ENCODE measurements at places on chromosomes 1 and 21.

GRCh38 chr1:247552231-247552630 lies 3.3 kb downstream of the GCSAML start:
- DNase-seq = no peak

DNA sequence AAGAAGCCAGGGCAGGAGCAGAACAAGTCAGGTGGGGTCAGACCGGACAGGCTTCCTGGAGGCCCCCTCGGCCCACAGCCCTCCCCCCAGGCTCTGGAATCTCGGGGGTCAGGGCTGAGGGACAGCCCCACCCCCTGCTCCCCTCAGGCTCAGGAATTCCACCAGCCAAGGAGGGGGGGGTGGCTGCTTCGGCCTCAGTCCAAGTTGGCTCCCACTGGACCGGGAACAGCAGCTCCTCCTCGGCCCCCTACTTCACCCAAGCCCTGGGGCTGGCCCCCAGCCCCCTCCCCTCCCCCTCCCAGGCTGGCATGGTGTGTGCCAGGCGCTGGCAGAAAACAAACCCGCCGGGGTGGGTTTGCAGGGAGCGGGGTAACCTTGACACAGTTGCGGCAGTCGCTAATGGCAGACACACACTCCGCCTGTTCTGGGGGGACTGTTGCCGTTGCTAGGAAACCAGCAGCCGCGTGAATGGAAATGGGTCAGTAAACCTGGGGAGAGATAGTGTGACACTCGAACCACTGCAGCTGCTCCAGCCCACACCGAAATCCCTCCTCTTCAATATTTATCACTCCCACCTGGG lies 32.4 kb downstream of the AHDC1 start:
- DNase-seq = peak; percentile 64

- DNase-seq = peak; percentile 73
Observed at GRCh38 chr1:41638086-41639024, 153.9 kb upstream of the EDN2 start.

DNA sequence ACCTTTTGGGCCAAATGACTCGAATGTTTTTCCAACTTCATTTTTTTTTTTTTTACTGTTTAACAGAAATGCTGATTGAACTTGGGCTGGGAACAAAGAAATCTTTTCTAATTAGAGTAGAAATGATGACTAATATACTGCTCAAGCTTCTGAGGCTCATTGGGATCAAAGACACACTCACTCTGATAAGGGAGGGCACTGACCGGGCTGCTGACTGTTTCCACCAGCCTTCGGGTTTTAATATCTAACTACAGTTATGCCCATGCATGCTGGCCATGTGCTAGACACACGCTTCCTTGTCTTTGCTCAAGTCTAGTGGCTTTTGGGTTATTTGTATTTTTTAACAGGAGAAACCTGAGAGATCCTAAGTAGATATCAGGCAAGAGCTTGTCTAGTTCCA lies 16.8 kb downstream of the ZBTB18 start:
- DNase-seq = no peak

DNA sequence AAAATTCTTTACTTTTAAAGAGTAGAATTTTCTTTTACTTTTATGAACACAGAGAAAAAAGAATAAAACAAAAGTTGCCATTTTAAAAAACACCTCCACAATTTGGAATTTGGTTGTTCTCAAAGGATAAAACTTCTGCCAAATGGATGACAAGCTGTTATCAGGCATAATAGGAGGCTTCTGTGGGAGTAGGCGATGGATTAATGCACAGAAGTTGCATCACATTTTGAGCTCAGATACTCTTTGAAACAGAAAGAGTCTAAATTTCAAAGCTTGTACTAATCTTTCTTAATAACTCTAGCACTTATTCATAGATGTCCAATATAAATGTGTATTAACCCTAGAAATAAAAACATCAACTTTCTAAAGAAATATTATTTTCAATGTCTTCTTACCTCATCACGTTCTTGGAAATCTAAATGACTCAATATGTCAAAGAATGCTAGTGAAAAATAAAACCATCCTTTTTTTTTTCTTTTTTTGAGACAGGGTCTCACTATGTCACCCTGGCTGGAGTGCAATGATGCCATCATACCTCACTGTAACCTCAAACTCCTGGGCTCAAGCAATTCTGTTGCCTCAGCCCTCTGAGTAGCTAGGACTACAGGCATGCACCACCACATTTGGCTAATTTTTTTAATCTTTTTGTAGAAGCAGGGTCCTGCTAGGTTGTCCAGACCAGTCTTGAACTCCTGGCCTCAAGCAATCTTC lies 112.8 kb upstream of the USP25 start:
- DNase-seq = no peak

DNA sequence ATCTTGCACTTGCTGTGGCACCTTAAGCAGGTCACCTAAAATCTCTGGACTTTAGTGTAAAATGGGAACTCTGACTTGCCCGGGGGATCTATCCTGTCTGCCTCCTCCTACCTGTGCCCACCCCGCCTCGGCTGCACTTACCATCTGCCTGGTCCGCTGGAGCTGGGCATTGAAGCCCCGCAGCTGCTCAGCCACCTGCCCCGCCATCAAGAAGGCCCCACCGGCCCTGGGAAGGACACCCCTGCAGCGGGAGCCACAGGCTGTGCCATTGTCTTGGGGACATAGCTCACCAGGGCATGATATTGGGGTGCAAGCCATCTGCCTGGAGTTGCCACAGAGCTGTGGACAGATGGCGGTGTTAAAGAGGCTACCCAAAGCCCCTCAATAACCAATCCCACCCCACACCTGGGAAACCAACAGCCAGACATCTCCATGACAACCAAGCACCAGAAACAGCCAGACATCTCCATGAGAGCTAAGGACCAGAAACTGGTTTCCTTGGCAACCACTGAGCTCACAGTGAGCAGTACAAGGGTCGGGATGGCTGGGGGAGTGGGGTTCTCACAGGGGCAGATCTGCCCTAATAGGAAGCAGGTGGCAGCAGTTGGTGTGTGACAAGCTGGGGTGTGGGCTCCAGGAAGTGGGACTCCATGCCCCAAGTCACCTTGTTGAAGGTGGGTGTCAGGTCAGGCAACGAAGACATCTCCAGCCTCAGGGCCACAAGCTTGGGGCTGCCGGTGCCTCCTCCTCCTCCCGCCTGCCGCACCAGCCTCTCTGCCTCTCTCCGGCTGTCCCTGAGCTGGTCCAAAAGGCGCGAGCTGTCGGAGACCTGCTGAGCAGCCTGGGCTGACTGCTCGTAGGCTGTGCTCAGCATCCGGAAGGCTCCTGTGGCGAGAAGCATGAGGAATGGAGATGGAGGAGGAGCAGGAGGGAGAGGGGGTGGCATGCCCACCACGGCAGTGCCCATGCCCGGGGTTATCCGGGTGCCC lies 29.1 kb downstream of the LAMB3 start:
- no peak for DNase-seq

DNA sequence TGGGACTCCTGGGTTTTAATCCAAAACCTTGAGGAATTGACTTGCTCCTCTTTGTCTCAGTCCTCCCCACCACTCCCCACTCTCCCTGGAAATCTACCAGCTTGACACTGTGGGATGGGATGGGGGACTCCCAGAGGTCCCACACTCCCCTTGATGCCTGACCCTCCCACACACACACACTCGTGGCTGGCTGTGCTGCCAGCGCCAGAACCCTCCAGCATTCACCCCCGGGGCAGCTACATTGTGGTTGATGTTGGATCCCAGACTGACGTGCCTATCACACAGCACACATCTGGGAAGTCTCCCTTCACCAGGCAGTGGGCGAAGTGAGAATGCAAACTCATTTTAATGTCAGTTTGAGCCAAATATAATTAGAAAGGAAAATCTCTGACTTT lies 10.0 kb downstream of the KIRREL1 start:
- DNase-seq = no peak

- DNase-seq = no peak
Observed at GRCh38 chr1:19557609-19558051, 72.3 kb upstream of the CAPZB start.

GRCh38 chr1:23422241-23422877 lies 2.2 kb downstream of the TCEA3 start:
- no peak for DNase-seq

DNA sequence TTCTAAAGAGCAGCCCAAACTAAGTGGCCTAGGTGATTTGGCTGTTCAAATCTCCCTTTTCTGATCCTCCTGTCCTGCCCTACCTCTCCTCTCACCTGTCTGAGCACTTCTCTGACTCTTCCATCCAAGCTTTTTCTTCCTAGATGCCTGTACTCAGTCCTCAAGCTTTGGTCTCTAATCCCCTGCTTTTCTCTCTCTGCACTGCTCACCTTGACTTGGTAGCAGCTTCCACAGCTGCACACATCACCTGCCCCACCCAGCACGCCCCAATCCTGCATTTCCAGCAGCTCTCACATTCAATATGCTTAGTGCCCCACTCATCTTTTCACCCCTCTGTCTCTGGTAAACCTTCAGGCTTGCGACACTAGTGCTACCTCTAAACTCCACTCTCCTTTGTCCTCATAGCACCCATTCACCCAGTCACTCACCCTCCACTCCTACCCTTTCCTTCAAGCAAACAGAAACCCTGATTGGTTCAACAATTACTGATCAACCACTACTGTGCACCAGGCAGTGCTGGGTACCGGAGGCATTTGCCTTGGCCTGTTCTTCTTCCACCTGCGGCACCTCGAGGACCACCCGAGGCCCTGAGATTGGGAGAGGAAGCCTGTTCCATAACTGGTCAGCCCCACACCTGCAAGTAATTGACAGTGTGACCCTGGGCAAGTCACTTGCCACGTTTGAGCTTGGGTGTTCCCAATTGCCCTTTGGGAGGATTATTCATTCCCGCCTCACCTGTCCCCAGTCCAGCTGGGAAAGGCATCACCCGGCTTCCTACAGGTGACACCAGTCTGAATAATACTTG lies 136.1 kb upstream of the EDN2 start:
- no peak for DNase-seq

- DNase-seq = no peak
Observed at GRCh38 chr1:154626456-154627256, 18.7 kb upstream of the ADAR start.

- no peak for DNase-seq
Observed at GRCh38 chr1:225406976-225407725, 20.7 kb downstream of the LBR start.

- no peak for DNase-seq
Observed at GRCh38 chr1:184604152-184604900, 150.3 kb downstream of the EDEM3 start.

- DNase-seq = peak; percentile 9
Observed at GRCh38 chr1:41462680-41463004, 21.8 kb downstream of the EDN2 start.

GRCh38 chr1:14997646-14998276 lies 155.8 kb upstream of the TMEM51 start:
- DNase-seq = no peak

GRCh38 chr1:203860396-203861025 lies 888 bp upstream of the SNRPE start:
- no peak for DNase-seq

DNA sequence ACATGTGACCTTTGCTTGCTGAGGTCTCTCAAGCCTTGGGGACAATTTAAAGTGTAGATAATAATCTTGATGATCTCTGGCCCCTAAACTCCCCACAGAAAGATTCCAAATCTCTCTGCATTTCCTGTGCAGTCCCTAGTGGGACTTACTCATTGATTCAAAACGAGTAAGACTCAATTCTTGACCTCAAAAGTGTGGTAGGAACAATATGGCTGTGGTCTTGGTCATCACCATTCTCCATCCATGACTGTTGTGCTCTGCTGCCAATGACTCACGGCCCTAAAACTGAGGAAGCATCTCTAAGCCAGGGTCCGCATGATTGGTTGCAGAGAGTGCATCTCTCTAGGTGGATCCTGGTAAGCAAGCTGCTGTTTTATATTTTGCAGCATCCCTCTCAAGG lies 268.0 kb downstream of the PTGER3 start:
- DNase-seq = no peak

- DNase-seq = no peak
Observed at GRCh38 chr1:19664453-19665185, at the start of gene HTR6. Gene HTR6, plus strand, starts transcription at chr1:19664875. Its CDS starts 879 bp downstream, at chr1:19665754.

DNA sequence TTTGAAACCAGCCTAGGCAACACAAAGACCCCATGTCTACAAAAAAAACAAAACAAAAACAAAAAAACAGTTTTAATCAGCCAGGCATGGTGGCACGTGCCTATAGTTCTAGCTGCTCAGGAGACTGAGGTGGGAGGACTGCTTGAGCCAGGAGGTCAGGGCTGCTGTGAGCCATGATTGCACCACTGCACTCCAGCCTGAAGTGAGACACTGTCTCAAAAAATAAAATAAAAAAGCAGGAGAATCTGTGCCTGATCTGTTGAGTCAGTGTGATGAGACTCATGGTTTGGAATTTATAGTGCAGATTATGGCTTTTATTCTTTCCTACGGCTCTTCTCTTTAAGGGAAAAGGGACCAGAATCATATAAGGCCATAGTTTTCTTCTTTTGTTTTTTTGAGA lies 16.5 kb downstream of the TRIT1 start:
- no peak for DNase-seq

GRCh38 chr1:93576746-93577145 lies 104.9 kb downstream of the BCAR3 start:
- no peak for DNase-seq

Measured in suprapubic skin (tissue), 4 donors.